ENCODE measurements at places on chromosomes 7 and 10. TPM values are rescaled to one million over a fixed set of nuclear protein-coding genes. Genes with fewer than 3 reads are reported as not detected.

PPIF gene
- total RNA-seq: 31.3 TPM

POT1 gene
- 34.5 TPM for total RNA-seq

CALHM3 gene
- not detected for total RNA-seq

KAZALD1 gene
- 22.4 TPM for total RNA-seq

PIK3CG gene
- total RNA-seq: 0.19 TPM

SEC31B gene
- total RNA-seq: 0.96 TPM

Data from regular cardiac myocyte (primary cell).